ENCODE measurements at places on chromosomes 11 and 22.
A peak's percentile ranks its signal among the peaks of the same experiment; 100 is the strongest.

GRCh38 chr11:10709299-10710086 is 15.9 kb upstream of the IRAG1 start:
- peak; percentile 93 for DNase-seq

DNA sequence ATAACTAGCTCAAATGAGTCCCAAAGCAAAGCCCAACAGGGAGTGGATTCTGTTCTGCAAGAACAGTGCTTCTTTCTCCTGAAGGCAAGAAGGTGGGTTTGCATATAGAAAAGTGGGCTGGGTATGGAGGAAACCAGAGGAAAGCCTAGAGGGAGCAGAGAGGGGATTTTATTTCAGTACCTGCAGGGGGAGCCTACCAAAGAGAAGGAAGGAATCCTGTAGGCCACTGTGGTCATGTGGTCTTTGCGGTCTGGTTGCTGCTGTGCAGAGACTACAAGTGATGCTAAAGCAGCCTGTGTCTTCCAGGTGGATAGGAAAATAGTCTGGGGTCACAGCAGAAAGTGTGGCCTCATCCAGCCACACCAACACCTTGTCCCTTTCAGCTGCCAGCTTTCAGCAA is 33.2 kb upstream of the ZBTB16 start:
- DNase-seq, result no peak

DNA sequence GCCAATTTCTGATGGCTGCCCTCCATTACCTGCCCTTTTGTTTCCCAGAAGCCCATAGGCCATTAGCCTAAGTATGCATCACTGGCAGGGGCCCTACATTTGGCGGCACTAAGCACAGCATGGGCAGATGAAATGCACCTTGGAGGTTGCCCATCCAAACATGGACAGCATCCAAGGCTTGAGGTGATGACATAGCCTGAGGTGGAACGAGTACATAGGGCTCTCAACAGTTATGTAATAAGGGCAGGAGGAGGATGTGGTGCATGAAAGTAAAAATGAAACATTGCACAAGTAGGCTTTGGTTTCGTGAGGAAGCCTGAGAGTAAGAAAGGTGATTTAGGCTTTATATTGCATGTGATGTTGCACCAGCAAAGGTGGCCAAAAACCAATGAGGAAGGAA is 148.1 kb downstream of the FAM76B start:
- DNase-seq, result no peak

- no peak for DNase-seq
Observed at GRCh38 chr11:35126000-35126878, 12.7 kb upstream of the CD44 start.

- DNase-seq, result no peak
Observed at GRCh38 chr22:47295226-47295901, 532.9 kb downstream of the TBC1D22A start.

Data from trophoblast cell (in vitro differentiated cells and primary cell).